Urothelium cell line (cell line): ENCODE measurements at places on chromosomes 2 and 18.
A peak's percentile ranks its signal among the peaks of the same experiment; 100 is the strongest.

DNA sequence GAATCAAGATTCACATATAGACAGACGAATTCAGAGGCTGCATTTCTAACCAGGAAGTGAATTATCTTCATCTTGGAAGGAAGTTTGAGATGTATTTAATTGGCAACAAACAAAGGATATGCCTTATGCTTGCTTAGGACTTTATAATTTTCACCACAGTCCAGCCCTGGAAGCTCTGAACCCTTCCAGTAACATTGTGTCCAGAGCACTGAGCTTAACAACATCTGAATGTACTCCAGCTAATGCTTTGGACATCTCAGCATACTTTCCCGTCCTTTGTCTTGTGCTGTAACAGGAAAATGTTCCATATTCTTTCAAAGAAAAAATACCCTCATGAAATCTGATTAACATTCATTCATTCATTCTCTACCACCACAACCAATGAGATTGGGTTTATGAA lies 136.3 kb upstream of the SPATS2L start:
- no peak for DNase-seq

DNA sequence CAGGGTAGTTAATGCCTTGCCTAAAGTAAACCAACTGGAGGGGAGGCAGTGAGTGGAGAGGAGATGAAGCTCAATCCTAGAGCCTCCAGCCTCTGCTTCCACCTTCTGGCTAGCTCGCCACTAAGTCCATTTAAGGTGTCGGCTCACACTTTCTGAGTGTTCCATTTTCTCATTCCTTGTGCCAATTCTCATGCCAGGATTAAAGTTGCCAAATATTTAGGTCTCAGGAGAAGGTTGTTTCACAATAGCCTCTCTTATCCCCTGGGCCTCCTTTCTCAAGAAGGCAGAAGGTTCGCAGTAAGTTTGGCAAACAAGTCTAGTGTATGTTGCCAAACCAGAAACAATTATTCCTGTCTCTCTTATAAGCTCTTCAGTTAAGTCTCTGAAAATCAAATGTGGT lies 57.2 kb downstream of the TACR1 start:
- DNase-seq = no peak

- DNase-seq = no peak
Measured at GRCh38 chr2:100040906-100041305, 101.5 kb downstream of the AFF3 start.

DNA sequence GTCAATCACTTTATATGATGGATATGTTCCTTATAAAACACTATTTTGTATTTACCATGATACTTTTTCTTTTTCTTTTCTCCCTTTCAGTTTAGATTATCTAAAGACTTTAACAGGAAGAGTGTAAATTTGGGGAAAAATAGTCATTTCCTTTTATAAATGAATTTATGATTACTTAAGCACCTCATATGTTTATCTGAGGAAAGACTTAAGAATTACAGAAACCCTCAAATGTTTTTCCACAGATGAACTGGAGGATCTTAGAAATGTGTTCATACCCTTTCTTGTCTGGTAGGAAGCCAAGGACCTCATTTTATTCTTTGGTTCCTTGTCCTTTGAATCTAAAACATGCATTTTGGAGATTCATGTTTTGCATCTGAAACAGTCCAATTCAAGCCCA lies 36.7 kb downstream of the MAPRE2 start:
- DNase-seq = no peak

DNA sequence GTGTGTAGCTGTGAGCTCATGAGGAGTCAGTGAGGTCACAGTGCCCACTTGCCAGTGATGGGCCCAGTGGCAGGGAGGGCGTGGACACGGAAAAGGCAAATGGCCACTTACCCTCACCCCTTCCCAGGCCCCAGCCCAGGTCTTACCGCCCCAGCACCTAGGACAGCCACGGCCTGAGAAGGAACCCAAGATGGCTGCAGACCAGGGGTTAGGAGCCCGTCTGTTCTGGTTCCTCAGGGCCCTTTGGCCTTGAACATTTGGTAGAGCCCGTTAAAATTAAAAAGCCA lies 74.1 kb downstream of the EMX1 start:
- no peak for DNase-seq

GRCh38 chr2:12151716-12152115 lies 405.3 kb downstream of the LPIN1 start:
- DNase-seq = no peak

DNA sequence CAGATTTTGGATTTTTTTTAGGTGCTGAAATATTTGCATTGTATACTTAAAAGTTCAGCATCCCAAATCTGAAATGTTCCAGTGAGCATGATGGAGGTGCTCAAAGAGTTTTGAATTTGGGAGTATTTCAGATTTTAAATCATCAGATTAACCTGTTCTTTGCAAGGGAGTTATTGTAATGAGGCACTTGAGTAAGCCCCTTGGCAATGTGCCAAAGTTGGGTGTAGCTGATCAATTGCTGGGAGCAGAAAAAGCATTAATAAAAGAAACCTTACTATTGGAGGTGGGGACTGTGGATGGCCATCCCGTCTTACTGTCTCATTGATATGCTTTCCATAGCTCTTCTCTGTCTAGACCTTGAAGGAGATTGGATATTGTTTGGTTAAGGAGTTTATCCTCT lies 28.3 kb downstream of the MALT1 start:
- DNase-seq = no peak

- peak; percentile 65 for DNase-seq
Measured at GRCh38 chr2:73830871-73831401, 2.2 kb downstream of the STAMBP start.

GRCh38 chr2:27001950-27002349 lies 30.8 kb upstream of the TMEM214 start:
- DNase-seq = no peak

DNA sequence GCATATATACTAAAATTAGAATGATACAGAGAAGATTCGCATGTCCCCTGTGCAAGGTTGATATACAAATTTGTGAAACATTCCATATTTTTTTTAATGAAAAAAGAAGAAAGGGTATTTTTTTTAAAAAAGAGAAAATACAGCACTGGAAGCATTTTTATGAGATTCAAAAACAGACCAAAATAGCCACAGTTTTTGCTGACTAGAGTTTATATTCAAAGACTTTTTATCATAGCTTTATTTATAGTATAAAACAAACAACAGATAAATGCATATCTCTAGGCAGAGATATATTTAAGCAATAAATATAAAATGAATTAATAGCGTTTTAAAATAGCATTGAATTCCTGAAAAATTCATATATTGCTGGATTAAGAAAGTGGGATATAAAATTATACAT lies 436.5 kb upstream of the ACVR2A start:
- DNase-seq = no peak

DNA sequence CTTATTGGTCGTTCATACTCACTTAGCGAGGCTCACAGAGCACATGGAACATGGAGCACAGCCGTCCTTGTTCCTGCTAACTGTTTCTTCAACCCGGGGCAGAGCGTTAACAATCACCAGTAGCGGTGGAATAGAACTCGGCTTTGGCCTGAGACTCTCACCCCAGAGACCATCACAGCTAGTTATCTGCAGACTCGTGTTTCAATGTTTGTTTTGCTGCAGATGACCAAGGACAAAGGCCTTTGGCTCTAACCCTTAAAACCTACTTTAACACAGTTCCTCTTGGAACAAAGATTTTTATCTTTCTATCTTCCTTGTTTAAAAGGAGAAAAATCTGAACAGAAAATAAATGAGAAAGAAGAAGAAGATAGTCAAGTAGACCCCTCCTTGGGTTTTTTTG lies 320.2 kb upstream of the UBE2E3 start:
- DNase-seq = no peak

- DNase-seq = no peak
Measured at GRCh38 chr2:98464772-98465310, 20.2 kb downstream of the INPP4A start.

- DNase-seq = no peak
Measured at GRCh38 chr2:9556121-9556743, 602 bp upstream of the ADAM17 start.

GRCh38 chr2:199951023-199951422 lies 4.3 kb downstream of the TYW5 start:
- no peak for DNase-seq

DNA sequence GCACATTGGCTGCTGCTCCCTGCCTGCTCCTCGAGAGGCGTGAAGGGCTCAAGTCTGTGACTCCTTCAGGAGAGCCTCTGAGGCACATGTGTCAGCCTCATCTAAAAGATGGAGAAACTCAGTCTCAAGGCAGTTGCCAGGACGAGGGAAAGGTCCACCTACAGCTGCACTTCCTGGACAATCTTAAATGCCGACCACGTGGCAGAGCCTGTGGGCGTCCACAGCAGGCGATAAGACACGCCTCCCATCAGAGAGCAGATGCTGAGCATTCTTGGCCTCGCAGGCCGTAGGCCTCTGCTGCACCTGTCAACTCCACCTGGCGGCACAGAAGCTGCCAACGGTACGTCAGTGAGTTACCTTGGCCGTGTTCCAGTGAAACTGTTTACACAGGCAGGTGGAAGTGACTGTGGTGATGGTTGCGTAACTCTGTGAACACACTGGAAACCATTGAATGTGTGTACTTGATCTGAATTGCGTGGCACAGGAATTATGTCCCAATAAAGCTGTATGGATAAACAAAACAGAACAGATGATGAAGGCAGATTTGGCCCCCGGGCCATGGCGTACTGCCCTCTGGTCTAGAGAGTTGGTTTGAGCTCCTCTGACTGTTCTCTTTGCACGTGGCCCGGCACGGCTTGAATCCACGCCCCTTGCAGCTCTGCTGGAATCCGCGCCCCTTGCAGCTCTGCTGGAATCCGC lies 114.5 kb downstream of the RNF144A start:
- DNase-seq = peak; percentile 58

DNA sequence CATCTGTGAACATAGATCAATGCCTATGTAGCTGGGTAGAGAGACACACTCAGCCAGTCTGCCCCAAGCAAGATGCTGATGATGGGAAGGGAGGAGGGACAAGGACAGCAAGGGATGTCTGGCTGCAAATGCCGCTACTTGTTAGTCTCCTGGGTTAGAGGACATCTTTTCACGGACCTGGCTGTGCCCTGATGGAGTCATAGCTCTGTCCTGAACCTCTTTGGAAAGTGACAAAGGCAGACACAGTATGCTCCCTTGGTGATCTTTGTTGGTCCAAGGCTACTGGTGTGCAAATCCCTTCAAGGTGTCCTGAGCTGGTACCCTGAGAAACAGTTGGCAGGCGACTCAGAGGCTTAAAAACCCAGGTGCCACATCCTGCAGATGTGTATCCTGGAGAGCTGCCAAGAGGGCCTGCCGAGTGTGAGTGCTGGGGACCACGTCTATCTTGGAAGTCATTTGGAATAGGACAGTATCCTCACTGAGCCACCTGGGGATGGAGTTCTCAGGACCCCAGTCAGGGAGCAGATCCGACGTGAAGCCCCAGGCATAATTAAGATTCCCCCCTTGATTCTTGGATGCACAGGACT lies 10.8 kb downstream of the FOSL2 start:
- DNase-seq = no peak

GRCh38 chr2:127205218-127206125 lies 14.6 kb downstream of the CYP27C1 start:
- no peak for DNase-seq

- DNase-seq = peak; percentile 40
Measured at GRCh38 chr2:26088038-26088643, 54.3 kb downstream of the RAB10 start.

GRCh38 chr2:20428717-20429490 lies 18.0 kb upstream of the RHOB start:
- DNase-seq = no peak

- DNase-seq = no peak
Measured at GRCh38 chr2:66455490-66455889, 20.6 kb downstream of the MEIS1 start.

DNA sequence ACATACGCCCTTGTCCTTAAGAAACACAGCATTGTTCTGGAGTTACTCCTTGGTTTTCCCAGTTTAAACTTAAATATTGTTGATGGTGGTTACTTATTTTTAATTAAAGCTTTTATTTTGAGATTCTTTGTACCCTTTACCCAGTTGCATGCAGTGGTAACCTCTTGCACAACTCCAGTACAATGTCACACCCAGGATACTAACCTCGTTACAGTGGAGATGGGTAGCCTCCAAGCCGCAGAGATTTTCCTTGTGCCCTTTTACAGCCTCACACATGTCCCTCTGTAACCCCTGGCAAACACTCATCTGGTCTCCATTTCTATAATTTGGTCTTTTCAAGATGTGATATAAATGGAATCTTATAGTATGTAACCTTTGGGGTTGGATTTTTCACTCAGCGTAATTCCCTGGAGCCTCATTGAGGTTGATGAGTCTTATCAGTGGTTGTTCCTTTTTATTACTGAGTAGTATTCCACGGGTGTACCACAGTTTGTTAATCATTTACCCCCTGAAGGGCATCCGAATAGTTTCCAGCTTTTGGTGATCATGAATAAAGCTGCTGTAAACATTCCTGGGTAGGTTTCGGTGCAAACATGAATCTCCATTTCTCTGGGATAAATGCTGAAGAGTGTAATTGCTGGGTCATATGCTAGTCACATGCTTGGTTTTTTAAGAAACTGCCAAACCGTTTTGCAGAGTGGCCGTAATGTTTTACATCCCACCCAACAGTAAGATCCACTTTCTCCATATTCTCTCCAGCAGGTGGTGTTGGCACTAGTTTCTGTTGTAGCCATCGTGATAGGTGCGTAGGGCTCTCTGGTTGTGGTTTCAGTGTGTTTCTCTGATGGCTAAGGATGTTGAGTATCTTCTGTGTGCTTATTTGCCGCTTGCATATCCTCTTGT lies 68.6 kb downstream of the DGKD start:
- no peak for DNase-seq

DNA sequence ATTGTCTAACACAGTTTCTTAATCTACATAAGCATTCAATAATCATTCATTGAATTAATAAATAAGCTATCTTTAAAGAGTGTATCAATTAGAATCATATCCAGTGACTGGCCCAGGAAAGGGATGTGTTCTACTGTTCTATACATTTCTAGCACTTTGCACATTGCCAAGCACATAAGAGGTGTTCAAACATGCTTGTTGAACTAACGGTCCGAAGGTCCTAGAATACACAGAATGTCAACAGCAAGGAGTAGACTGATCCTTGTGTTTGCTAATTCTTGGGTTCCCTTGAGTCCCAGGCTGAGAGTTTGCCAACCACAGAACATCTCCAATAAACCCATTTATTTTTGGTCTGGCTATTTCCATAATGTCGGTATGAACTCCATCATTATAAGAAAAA lies 331.7 kb upstream of the DCC start:
- no peak for DNase-seq

GRCh38 chr2:144510294-144510991 lies 9.5 kb downstream of the ZEB2 start:
- peak; percentile 38 for DNase-seq

DNA sequence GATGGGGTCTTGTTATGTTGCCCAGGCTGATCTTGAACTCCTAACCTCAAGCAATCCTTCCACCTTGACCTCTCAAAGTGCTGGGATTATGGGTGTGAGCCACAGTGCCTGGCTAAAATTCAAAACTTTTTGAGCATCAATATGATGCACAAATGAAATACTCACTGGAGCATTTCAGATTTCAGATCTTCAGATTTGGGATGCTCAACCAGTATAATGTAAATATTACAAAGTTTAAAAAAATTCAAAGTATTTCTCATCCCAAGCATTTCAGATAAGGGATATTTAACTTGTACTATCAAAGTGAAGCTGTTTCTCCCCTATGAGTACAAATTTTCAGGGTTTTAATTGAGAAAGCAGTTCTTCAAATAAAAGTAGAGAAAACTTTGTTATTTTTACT lies 164.1 kb upstream of the CCDC68 start:
- no peak for DNase-seq

GRCh38 chr18:78410094-78410786 lies 569.4 kb upstream of the SALL3 start:
- DNase-seq = no peak

- no peak for DNase-seq
Measured at GRCh38 chr2:241087420-241088268, 14.4 kb downstream of the MTERF4 start.
